ENCODE measurements at places on chromosomes 6 and 20. TPM values are rescaled to one million over a fixed set of nuclear protein-coding genes. Genes with fewer than 3 reads are reported as not detected.

SMPDL3A gene
- total RNA-seq, result 196 TPM

KCNB1 gene
- under 0.01 TPM for total RNA-seq

GABRR2 gene
- 0.14 TPM for total RNA-seq

HSPA12B gene
- 0.46 TPM for total RNA-seq

GCNT2 gene
- total RNA-seq, result not detected

SIRT5 gene
- 6.3 TPM for total RNA-seq

CPXM1 gene
- 0.71 TPM for total RNA-seq

PTK7 gene
- 141 TPM for total RNA-seq

RPS10 gene
- total RNA-seq, result 2,439 TPM

ADGRF5 gene
- 0.14 TPM for total RNA-seq

PROKR2 gene
- not detected for total RNA-seq

BCL2L1 gene
- 33.6 TPM for total RNA-seq

GSTA2 gene
- total RNA-seq, result not detected

TFAP2D gene
- total RNA-seq, result not detected

RCAN2 gene
- 3.7 TPM for total RNA-seq

ZBTB9 gene
- total RNA-seq, result 4.1 TPM

SPATA2 gene
- total RNA-seq, result 0.83 TPM

SLA2 gene
- total RNA-seq, result not detected

MMP24 gene
- total RNA-seq, result 0.14 TPM

TCP11 gene
- not detected for total RNA-seq

CRIP3 gene
- not detected for total RNA-seq

PRL gene
- not detected for total RNA-seq

GPR6 gene
- not detected for total RNA-seq

C2 gene
- 5.4 TPM for total RNA-seq

C6orf58 gene
- total RNA-seq, result under 0.01 TPM

TRIM26 gene
- 19.0 TPM for total RNA-seq

DPPA5 gene
- total RNA-seq, result not detected

VGLL2 gene
- not detected for total RNA-seq

WASF1 gene
- 5.8 TPM for total RNA-seq

WFDC10B gene
- 0.14 TPM for total RNA-seq

RBBP8NL gene
- total RNA-seq, result not detected

ALDH5A1 gene
- total RNA-seq, result 0.28 TPM

FLRT3 gene
- total RNA-seq, result 8.7 TPM

FAM184A gene
- total RNA-seq, result 0.46 TPM

EBF4 gene
- total RNA-seq, result 0.57 TPM

FOXF2 gene
- total RNA-seq, result 3.8 TPM
